DMS53 (cell line): ENCODE measurements at places on chromosomes 16 and 17.
A peak's percentile ranks its signal among the peaks of the same experiment; 100 is the strongest.

- DNase-seq = no peak
These were observed 8.9 kb downstream of the C16orf86 start for GRCh38 chr16:67675579-67675935.

DNA sequence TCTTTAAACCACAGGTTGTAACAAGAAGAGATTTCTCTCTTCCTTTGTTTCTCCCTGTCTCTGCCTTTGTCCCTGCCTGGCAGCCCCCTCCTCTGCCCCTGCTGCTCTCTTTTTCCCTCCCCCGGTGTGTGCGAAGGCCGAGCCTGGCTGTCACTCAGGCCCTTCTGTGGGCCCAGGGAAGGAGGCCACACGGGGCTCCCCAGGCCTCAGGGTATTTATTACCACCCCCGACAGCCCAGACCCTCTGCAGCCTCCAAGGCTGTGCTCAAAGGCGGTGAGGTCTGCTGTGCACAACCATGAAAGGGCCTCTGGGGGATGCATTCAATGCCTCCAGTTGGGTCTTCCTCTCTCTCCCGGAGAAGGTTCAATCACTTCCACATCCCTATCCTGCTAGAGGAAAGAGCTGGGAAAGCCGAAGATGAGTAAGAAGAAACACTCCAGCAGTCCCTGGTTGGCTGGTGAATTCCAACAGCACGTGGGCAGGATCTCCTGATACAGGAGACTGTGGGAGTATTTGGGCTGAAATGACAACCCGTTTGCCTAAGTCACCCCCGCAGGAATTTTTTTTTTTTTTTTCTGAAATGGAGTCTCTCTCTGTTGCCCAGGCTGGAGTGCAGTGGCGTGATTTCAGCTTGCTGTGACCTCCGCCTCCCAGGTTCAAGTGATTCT lies 34.2 kb downstream of the ZNF423 start:
- DNase-seq = no peak

- DNase-seq = peak; percentile 36
These were observed 31.6 kb downstream of the HOXB1 start for GRCh38 chr17:48499248-48499647.

GRCh38 chr17:29594519-29595090 lies 1.7 kb downstream of the ANKRD13B start:
- no peak for DNase-seq

DNA sequence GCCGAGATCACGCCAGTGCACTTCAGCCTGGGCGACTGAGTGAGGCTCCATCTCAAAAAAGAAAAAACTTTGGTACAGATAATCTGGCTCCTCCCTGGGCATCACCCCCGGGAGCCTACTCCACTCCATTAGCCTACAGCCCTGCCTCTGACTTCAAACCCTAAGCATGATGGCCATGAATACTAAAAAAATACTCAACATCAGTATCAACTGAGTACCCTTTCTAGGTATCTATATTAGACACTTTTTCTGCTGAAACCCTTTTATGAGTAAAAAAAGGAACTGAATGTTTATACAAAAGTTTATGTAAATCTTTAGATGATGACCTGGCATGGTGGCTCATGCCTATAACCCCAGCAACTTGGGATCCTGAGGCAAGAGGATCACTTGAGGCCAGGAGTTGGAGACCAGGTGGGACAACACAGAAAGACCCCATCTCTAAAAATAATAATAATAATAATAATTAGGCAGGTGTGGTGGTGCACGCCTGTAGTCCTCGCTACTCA lies 6.9 kb downstream of the RDM1 start:
- DNase-seq = no peak
